NCI-H1417 (cell line): ENCODE measurements at places on chromosomes 7 and 10.

GRCh38 chr10:78657163-78657861 is 411.5 kb upstream of the ZMIZ1 start:
- DNase-seq, result no peak

DNA sequence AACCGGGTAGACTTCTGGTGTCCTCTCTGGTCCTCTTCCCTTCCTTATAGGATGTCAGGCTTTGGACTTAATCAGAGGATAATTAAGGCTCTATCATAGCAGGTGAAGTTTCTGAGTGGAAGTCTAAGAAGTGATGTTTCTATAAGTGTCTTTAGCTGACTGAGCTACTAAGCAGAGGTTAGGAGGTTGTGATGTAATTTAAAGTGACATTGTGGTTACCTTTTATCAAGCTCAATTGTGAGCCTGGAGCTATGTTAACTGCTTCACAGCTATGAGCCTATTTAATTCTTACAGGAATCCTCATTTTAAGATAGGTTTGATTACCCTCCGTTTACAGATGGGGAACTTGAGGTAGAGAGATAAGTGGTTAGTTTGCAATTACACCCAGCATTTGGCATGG is 365.1 kb downstream of the AUTS2 start:
- DNase-seq, result no peak

DNA sequence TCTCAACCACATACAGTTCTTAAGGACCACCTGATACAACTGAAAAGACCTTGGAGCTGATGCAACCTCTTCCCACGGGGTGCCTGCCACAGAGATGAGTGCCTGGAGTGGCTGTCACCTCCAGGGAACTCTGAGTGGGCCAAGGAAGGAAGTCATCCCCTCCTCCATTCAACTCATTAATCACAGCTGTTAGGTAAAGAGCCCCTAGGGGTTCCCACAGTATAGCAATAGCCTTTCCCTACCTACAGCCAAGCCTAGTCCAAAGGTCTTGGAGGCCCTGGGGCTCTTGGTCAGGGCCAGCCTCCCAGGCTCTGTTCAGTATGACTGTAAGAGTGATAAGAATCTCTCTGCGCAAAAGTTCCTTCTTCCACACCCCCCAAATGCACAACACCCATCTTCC is 70.4 kb upstream of the NFE2L3 start:
- DNase-seq, result no peak

- no peak for DNase-seq
These were observed 770.9 kb downstream of the TNS3 start for GRCh38 chr7:46810986-46811385.

DNA sequence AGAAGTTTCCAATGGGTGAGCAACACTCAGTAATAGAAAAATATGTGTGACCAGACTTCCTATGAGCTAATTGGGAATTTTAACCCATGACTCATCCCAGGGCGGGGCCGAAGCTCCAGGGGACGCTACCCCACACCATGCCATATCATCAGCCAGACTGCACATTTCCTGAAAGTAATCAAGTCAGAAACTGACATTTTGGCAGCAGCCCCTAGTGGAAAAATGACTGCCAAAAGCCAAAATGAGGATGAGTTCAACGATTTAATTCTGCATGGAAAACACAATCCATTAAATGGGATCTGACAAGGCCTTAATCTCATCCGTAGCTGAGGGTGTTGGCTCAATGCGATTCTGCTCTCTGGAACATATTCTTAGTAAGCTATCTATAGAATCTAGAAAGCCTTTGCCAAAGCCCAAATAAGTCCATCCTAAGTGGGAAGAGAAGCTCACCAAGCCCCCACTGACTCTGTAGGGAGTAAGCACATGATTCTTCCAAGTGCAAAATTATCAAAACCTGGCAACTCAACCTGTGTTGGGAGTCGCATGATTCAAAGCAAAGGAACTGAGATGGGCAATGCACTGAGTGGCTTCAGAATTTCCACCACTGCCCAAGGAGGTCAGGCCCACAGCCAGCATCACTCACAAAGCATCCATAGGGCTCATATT is 93.1 kb upstream of the PDE1C start:
- no peak for DNase-seq

- no peak for DNase-seq
These were observed 13.1 kb downstream of the C10orf105 start for GRCh38 chr10:71706216-71707121.

DNA sequence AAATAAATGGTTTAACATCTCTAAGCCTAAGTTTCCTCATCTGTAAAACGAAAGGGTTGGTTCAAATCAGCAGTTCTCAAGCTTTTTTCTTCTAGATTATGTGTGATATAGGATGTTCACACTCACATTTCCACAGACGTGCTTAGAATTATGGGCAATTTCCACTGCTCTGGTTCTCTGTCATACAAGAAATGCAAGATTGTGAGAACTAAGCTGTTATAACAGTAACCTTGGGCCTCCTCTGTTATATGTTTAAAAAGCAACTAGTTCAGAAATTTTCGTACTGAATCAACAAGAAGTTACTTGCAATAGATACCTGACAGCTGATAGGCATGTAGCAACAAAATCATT is 33.7 kb downstream of the ADD3 start:
- DNase-seq, result no peak

GRCh38 chr10:121942749-121943416 is 15.1 kb upstream of the ATE1 start:
- DNase-seq, result no peak

DNA sequence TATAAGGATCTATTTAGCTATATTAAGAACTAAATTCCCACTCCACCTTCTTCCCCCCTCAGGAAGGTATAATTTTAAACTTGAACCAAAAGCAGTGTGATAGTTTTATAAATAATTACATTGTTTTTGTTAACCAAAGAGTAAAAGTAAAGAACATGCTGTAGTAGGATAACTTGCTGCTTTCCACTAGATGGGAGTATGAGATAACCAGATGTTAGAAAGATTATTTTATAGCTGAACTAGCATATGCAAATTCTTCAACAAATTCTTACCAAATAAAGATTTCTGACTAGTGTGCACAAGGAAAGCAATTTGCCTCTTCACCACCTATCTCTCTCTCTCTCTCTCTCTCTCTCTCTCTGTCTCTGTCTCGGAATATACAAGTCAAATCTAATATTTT is 31.8 kb downstream of the TES start:
- DNase-seq, result no peak

DNA sequence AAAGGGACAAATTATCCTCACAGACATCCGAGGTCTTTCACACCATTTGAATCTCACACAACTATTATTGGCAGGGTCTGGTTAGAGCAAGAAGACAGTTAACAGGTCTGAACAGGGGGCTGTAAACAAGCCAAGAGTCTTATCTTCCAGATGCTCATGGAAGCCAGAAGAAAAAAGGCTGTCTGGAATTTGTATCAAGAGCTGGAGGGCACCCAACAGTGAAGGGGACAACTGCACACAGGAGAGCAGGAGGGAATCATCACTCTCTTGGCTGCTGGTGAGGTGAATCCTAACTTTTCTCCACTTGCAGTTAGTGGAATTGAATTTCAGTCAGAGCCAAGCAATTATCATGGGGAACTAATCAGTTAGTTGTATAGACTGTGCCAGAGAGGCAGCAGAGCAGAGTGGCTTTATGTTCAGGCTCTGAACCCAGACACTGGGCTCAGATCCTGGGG is 880.2 kb upstream of the AUTS2 start:
- DNase-seq, result no peak

DNA sequence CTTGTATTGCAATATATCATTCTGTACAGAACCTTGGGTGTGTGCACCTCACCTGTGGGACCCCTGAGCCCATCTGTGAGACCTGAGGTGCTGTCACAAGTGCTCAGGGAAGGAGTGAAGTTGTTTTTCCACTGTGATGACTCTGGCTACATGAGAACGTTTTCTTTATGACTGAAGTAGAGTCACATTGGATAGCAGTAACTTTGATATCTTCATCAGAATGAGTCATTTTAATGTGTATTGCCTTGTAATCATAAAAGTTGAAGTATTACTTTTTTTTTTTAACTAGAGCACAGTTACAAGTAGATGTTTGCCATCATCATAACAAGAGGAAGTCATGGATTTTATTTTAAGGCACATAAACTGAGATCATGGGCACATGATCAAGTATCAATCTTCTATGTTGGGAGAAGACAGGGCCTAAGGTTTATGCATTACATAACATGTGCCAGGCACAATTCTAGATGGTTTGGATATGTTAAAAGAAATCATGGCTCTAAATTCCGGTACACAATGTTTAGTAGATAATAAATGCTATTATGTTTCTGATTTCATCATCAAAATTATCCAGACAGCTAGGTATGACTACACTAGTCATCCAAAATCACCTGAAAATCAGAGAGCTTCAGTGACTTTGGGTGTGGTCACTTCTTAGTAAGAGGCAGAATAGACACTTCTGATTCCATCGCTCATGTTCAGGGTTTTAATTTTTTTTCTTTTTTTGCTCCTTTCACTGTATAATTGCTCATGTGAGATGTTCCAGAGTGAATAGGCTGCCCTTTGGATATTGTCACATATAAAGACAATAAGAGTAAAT is 82.7 kb upstream of the KLF6 start:
- DNase-seq, result no peak

DNA sequence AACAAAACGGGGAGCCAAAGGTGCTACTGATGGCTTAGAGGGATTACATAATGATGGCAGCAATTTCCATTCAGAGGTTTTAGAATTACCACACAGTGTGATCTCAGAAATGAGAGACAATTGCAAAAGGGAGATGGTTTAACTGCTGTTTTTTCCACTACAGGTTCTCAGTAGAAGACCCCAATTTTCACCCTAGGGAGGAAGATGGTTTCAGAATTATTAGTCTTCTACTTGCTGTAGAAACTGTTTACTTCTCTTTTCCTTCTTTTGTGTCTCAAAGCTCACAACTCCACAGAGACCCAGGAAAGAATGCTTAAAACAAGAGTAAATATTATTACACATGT is 226.5 kb downstream of the INHBA start:
- no peak for DNase-seq

GRCh38 chr10:69802424-69803161 is 887 bp downstream of the COL13A1 start:
- DNase-seq, result peak; percentile 49

DNA sequence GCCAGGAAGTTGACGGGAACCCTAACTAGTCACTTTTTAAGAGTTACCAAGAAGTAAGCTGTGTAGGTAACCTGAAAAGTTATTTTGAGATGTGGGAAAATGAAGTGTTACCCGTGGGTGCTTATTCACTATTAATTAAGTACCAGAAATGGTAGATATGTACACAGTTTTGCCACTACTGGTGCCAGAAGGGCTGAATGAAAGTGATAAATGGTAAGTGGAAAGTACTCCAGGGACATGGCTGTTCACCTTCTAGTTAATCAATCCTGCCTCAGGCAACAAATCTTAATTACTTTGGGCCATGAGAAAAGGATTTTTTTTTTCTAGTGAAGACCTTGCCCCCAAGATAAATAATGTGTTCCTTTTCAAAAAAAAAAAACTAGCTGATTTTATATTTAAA is 15.8 kb downstream of the NET1 start:
- peak; percentile 36 for DNase-seq

GRCh38 chr10:6470894-6471618 is 109.0 kb downstream of the PRKCQ start:
- no peak for DNase-seq

DNA sequence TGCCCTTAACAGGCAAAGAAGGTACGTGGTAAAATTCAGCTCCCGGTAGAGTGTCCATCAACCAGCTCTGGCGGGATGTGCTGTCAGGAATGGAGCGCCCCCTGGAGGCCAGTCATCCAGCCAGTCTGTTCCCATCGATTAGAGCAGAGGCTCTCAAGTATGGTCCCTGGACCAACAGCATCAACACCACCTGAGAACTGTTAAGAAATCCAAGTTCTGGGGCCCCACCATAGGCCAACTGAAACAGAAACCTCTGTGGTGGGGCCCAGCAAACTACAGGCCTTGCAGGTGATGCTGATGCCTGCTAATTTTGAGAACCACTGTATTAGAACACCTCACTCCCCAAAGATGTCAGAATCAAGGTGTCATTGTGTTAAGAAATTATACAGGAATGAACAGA is 109.2 kb downstream of the DPY19L1 start:
- DNase-seq, result peak; percentile 7

GRCh38 chr10:54614072-54614471 is 187.0 kb downstream of the PCDH15 start:
- DNase-seq, result no peak

DNA sequence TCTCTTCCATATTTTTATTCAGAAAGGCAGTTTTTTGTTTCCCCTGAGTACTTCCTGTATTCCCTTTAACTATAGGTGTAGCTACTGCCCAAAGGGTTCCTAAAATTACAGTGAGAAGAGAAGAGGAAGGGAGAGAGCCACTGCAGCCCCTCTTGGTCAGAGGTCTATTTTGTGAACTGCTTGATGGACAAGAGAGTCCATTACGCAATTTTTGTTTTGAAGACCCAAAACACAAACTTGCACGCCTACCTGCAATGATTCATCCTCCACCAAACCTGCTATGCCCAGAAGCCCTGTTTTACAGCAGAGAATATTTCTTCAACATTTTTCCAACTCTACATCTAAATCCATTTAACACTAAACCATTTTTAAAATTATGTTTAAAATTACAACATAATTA is 75.1 kb downstream of the PDE1C start:
- no peak for DNase-seq

GRCh38 chr7:90841759-90842429 is 245.8 kb downstream of the CDK14 start:
- no peak for DNase-seq

- no peak for DNase-seq
These were observed 1.2 kb upstream of the HOXA2 start for GRCh38 chr7:27103489-27104226.

GRCh38 chr7:27133409-27134231 is 3.1 kb upstream of the HOXA4 start:
- DNase-seq, result peak; percentile 34

DNA sequence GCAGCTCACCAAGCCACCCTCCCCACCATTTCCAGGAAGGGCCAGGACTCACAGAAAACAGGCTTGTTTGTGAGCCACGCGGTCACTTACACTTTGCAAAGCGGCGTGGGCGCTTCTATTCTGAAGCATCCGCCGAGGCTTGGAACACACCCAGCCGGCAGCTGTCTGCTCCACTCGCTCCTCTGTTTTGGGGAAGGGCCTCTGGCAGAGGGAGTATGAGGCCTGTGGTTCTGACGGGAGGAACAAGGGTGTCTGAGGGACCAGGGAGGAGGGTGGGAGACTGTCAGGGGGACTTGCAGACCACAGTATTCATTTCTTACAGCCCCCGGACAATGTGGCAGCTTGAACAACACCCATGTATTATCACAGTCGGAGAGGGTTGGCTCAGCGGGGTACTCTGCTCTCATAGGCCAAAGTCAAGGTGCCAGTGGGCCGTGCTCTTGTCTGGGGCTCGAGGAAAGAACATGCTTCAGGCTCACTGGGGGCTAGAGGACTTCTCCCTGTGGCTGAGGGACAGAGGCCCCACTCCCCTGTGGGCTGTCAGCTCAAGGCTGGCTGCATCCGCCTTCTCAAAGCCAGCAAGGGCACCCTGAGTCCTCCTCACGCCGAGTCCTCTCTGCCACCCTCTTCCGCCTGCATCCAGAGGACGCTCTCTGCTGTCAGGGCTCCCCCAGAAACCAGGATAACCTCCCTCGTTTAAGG is 60.4 kb upstream of the FAM20C start:
- DNase-seq, result no peak

DNA sequence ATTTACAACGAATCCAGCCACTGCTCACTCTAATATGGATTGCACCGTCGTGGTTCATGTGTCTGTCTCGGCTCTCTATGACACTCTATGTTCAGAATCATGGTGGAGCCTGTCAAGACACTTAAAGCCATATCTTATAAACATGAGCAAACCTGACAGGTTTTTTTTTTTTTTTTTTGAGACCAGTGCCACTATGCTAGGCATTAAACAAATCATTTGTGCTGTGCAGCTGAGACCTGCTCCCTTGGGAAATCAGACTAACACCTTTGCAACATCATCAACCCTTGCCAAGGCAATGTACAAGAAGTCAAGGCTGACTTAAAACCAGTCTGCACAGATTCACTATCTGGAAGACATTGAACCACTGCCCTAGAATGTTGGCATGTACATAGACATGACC is 181.2 kb upstream of the ANK3 start:
- DNase-seq, result no peak
